ENCODE measurements at places on chromosomes 4 and X.

DNA sequence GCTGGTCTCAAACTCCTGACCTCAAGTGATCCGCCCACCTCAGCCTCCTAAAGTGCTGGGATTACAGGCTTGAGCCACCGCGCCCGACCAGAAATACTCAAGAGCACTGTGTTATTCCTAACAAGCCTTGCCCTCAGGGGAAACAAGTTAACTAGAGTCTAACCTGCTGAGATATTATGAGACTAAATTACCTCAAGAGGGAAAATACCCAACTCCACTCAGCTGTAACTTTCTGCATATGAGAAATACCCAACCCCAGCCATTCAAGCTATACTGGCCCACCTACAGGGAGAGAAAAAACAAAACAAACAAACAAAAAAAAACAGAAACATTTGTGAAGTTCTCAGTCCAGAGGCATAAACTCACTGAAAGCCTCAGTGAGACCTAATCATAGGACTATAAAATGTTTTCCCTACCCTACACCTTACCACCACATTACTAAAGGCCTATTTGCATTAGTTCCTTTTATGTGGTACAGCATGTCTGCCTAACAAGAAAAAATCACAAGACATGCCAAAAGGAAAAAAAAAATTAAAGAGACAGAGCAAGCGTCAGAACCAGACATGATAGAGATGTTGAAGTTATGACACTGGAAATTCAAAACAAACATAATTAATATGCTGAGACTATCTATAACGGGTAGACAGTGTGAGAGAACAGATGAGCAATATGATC, 876.0 kb downstream of the FSTL5 start:
- DNase-seq: no peak

- peak; percentile 65 for DNase-seq
Measured at GRCh38 chr4:107037199-107037584, 1.1 kb upstream of the DKK2 start.

DNA sequence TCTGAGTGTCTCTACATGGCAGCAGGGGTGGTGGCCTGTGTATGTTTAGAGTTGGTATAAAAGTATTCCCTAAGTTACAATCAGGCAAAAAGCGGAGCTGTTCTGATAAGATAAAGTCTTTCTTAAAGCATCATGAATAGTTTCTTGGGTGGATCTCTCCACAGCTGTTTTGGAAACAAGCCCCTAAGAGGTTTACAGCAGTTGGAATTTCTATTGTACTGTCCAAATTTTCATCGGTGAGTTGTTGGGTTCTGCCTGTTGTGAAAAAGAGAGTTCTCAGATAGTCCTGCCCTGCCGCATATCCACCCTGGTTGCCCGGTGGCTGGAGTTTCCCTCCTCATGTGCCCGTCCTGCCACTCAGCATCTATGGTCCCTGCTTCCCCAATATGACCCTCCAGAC, 50.1 kb downstream of the C4orf51 start:
- no peak for DNase-seq

GRCh38 chr4:40573593-40574311, 55.9 kb downstream of the RBM47 start:
- no peak for DNase-seq

GRCh38 chr4:113223001-113223400, 173.5 kb downstream of the ANK2 start:
- peak; percentile 33 for DNase-seq

DNA sequence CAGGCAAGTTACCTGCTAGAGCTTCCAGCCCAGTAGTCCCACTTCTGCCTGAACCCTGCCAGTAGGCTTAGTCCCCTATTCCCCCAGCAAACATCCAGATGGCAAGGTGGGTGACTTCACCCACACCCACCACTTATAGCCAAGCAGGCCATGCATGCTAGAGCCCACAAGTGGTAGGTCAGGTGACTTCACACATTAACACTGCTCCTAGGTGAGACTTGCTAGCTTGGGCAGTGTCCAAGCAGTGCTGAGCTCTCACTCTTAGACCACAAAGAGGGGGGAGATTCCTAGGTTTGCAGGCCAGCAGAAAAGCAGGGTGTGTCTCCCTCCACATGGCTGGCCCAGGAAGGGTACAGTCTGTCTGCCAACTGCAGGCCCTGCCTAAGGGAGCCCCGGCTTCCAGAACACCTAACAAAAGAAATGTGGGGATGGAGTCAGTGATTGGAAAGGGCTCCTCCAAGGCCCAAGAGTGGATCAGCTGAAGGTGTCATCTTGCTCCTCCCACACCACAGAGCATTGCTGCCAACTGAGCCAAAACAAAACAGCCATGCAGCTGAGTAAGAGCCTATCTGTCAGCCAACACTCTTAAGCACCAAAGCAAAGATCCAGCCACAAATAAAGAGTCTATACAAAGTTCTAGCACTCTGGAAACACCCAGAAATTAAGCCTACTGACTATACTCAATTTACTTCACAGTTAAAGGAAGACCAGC, 158.1 kb upstream of the USP38 start:
- DNase-seq: peak; percentile 1

- DNase-seq: no peak
Measured at GRCh38 chr4:44256414-44256813, 192.2 kb downstream of the KCTD8 start.

- DNase-seq: no peak
Measured at GRCh38 chrX:113548308-113549015, 707.8 kb upstream of the AMOT start.

DNA sequence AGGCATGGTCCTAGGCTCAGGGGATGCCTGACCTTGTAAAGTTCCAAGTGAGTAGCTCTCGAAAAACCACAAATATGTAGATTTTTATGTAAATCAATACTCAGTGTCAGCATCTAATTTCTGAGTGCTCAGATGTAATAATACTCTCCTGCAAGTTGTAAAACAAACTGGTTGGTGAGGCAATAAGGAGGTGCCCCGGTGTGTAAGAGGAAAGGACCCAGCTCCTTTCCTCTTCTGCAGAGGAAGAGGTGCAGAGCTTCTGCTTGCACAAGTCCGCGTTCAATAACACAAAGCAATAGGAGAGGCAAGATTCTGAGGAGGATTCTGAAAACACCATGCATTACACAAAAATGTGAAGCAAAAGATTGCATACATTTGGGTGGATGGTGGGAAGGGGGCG, 43.6 kb upstream of the ENPP6 start:
- no peak for DNase-seq

- no peak for DNase-seq
Measured at GRCh38 chr4:183977707-183978106, 72.6 kb downstream of the STOX2 start.

GRCh38 chr4:167233685-167234315, 494 bp downstream of the SPOCK3 start:
- DNase-seq: peak; percentile 20

DNA sequence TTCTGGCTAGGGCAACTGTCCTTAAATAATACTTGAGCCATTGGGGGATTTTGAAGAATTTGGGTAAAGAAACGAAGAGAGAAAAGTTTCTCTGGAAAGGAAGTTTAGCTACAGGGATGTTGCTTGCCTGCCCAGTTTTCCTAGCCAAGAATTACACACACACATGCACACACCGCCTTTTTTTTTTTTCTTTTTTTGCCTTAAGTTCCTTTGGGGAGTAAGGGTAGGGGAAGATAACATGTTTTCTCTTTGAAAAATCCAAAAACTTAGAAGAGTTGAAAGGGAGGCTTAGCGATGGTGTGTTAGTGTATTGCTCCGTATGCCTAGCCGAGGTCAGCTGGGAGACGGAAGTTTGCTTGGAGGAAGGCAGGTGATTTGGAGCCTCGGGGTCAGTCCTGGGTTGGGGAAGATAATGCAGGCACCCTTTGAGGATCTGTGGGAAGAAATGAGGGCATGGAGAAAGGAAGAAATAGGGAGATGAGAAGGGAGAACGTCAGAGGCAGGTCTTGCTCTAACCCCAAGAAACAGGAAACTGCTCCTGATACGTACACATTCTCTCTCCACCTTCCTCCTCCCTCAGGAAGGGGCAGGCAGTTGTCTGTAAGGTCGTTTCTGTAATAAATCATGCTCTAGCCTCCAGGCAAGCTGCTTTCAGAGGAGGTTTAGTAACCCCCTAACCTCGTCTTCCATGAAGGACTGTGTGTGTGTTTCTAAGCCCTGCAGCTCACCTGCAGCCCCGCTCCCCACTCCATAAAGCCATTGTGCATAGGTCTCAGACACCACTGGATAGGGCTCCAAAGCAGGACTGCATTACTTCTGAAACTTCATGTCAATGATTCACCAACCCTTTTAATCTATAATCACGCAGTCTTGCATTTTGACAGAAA, 10.5 kb downstream of the KLF3 start:
- no peak for DNase-seq

- DNase-seq: no peak
Measured at GRCh38 chrX:12986886-12987285, 12.0 kb downstream of the TMSB4X start.

- DNase-seq: no peak
Measured at GRCh38 chr4:9875516-9875915, 94.1 kb downstream of the DRD5 start.

DNA sequence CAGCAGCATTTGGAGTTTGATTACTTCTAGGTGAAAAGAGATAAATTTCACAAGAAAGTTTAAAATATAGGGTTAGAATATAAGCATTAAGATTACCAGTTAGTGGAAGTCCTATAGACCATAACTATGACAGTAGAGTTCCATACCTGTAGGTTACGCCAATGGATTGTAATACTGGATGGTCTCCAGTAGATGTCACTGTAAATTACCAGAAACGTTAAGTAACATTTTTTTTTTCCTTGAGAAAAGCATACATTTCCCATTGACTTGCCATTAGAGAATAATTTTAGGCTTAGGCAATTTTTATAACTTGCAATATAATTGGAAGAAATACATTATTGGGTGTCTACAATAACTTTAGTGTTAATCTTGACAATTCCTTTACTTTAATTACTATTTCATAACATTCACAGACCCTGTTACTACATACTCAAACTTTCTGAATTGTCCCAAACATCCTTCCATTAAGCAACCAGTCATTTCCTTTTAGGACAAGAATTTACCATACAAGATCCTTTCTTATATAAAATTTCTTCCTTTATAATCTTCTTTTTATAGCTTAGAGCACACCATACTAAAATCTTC, 304.1 kb upstream of the TECRL start:
- peak; percentile 36 for DNase-seq

DNA sequence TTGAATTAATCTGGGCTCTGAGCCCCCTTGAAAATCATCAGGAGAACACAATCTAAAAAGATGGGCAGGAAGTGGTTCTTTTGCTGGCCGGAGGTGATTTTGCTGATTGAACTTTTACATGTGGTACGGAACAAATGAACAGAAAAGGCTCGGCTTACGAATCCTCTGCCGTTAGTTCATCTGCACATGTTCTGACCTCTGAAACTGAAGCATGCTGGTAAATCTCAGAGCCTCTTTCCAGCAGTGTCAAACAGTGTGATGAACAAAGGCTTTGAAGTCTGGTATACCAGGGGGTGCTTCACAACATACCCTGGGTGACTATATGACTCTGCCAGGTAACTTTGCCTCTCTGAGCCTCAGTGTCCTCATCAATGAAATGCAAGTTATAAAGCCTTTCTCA, 194.2 kb upstream of the C1QTNF7 start:
- no peak for DNase-seq

GRCh38 chr4:5968246-5968645, 50.0 kb downstream of the C4orf50 start:
- DNase-seq: no peak

GRCh38 chr4:185598846-185599552, 63.7 kb upstream of the PDLIM3 start:
- no peak for DNase-seq

GRCh38 chr4:160141206-160141605, 1038.3 kb downstream of the RAPGEF2 start:
- no peak for DNase-seq

DNA sequence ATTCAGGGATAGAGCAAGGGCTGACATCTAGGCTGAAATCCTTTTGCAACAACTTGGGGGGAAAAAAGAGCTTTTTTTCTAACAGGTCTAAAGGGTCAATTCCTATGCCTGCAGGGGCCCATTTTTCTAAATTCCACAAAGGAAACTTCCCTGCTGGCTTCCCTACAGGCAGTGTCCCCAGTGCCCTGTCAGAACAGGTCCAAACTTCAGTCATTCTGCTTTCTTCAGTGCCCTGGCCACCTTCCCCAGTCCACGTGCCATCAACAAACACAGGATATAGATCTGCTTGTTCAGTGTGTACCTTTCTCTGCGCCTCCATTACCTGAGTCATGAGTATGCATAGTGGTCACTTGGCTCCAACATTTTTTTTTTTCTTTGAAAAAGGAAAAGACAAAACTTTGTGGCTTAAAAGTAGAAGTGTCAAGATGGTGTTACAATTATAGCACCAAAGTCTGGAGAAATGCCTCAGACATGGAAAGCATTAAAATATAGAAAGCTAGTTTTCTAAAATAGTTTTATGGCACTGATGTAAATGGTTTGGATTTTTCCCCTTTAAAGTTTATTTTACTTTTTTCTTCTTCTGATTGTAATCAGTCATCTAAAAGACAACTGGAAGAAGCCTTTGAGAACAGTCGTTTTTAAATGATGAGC, 84.0 kb upstream of the JADE1 start:
- DNase-seq: no peak

- peak; percentile 87 for DNase-seq
Measured at GRCh38 chr4:139599594-139600374, 43.8 kb upstream of the SETD7 start.

DNA sequence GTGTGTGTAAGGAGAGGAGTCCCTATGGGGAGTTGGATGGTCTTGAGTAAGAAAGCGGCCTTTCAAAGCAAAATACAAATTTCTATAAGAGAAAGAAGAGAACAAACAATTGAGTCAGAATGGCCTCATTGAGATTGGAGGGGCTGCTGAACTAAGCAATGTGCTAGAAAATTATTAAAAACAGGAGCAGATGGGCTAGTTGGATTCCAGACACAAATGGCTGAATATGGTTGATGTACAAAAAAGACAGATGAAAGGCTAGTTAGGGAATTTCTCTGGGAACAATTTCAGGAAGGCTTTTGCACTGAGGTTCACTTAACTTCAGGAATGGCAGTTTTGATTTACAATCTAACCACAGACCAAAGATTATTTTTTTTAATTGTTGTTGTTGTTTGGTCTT, 1806.8 kb upstream of the TENM3 start:
- no peak for DNase-seq

DNA sequence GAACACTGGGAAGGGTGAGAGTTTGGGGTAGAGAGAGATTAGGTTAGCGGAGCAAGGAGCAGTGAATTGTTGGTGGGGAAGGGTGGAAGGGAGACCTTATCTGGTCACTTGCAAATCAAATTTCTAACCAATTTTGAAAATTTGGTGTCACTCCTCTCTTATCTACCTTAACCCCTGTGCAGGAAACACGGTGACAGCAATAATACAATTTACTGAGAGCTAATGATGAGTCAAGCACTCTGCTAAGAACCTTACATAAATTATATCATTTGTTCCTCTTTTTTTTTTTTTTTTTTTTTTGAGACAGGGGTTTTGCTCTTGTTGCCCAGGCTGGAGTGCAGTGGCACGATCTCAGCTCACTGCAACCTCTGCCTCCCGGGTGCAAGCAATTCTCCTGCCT, 116.4 kb downstream of the C4orf51 start:
- DNase-seq: no peak

- no peak for DNase-seq
Measured at GRCh38 chr4:143701365-143701764, 890 bp upstream of the FREM3 start.

- peak; percentile 22 for DNase-seq
Measured at GRCh38 chrX:7926501-7926900, 712 bp downstream of the PNPLA4 start.

- peak; percentile 65 for DNase-seq
Measured at GRCh38 chrX:129540068-129540653, at the start of gene OCRL. Gene OCRL (plus strand): TSS chrX:129540259. CDS start chrX:129540440, 181 bp downstream.
